ENCODE measurements at places on chromosomes 3 and 15. TPM values are rescaled to one million over a fixed set of nuclear protein-coding genes. Genes with fewer than 3 reads are reported as not detected.
A peak's percentile ranks its signal among the peaks of the same experiment; 100 is the strongest.

The SCN5A gene
- polyA plus RNA-seq: 0.54 TPM

The C3orf22 gene
- polyA plus RNA-seq: 0.25 TPM

The NEK10 gene
- 7.7 TPM for polyA plus RNA-seq

GRCh38 chr15:94047566-94047965, 183.8 kb upstream of the MCTP2 start:
- no peaks in the 10 kb centered on the region for H3K4me1 ChIP-seq
- H3K27ac ChIP-seq: no peak overlapping the region
- no peaks in the 10 kb centered on the region for H3K36me3 ChIP-seq

DNA sequence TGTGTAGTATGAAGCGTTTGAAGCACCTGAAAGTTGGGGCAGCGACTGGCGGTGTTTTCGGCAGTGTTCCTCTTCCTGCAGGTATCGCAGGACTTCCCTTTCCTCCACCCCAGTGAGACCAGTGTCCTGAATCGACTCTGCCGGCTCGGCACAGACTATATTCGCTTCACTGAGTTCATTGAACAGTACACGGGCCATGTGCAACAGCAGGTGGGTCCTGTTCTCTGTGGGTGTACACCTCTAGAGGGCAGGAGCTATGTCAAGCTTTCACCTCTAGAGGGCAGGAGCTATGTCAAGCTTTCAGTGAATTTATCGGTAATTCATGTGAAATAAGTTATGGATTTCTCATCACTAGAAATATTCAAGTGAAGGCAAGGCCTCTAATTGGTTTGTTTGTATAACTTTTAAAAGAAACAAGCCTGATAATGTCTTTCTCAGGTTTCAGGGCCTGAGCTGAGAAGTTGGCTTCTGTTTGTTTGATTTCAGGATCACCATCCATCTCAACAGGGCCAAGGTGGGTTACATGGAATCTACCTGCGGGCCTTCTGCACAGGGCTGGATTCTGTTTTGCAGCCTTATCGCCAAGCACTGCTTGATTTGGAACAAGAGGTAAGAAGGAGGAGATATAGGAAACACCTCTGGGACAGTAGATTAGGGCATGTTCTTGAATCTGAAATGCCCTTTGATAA, 5.3 kb downstream of the TUBGCP4 start:
- H3K36me3 ChIP-seq: peaks cover 34% of the 10 kb centered on the region
- H3K4me1 ChIP-seq: peaks cover 4% of the 10 kb centered on the region
- no peak overlapping the region for H3K4me3 ChIP-seq
- H3K27ac ChIP-seq: no peak overlapping the region

- no peak overlapping the region for H3K4me3 ChIP-seq
- H3K4me1 ChIP-seq: no peaks in the 10 kb centered on the region
- H3K36me3 ChIP-seq: no peaks in the 10 kb centered on the region
- no peak for DNase-seq
Measured at GRCh38 chr15:96703091-96703490, 372.6 kb downstream of the NR2F2 start.

DNA sequence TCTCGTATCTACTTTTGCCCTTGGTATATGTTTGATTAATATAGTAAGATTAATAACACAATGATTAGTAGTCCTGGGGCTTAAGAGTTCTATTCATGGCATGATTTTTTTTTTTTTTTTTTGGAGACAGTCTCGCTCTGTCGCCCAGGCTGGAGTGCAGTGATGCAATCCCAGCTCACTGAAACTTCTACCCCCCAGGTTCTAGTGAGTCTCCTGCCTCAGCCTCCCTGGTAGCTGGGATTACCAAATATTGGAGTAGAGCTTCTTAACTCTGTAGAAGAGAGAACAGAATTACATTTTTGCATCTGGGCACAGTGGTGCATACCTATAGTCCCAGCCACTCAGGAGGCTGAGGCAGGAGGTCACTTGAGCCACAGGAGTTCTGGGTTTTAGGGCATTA, 58.9 kb downstream of the RAB7A start:
- H3K27me3 ChIP-seq: no peaks in the 10 kb centered on the region
- no peak overlapping the region for H3K27ac ChIP-seq
- no peak overlapping the region for H3K4me3 ChIP-seq
- H3K4me1 ChIP-seq: peaks cover 15% of the 10 kb centered on the region
- DNase-seq: no peak

- no peaks in the 10 kb centered on the region for H3K4me1 ChIP-seq
- no peak overlapping the region for H3K4me3 ChIP-seq
- H3K27me3 ChIP-seq: no peaks in the 10 kb centered on the region
- H3K27ac ChIP-seq: peak overlapping the region; percentile 16
Measured at GRCh38 chr3:39207361-39208186, 15.2 kb upstream of the XIRP1 start.

GRCh38 chr3:31230425-31231223, 302.1 kb upstream of the STT3B start:
- H3K27ac ChIP-seq: no peak overlapping the region
- no peaks in the 10 kb centered on the region for H3K27me3 ChIP-seq
- H3K36me3 ChIP-seq: no peaks in the 10 kb centered on the region

DNA sequence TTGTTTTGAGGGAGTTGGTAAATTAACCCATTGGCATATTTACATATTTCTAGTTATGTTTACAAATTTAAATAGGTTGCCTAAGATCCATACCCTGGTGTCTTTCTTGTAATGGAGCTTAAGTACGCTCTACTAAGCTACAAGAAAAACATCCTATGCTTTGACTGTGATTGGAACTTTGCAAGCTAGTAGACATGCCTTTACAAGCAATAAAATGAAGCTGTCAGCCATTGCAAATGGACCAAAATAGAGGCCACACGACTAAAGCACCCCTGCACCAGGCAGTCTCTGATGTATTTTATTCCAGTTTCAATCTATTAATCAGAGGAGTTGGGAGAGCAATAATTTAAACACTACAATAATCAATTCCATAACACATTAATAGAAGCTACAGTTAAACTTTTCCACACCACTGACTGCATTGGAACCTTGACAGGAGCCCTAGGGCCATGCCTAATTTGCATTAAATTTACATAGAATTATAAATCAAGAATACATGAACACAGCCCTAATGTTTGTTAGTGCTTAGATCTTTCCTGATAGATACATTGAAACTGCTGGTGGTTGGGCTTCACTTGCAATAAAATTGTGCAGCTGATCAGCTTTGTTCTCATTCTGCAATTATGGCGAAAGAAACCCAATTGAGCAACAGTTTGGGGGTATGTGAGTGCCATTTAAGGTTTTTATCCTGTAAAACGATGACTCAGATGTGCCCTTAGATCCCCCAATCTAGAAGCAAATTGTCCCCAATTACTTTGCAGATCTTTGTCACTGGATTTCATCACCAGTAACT, 360.1 kb downstream of the LSAMP start:
- DNase-seq: no peak
- H3K27me3 ChIP-seq: no peaks in the 10 kb centered on the region
- H3K4me3 ChIP-seq: no peak overlapping the region

GRCh38 chr15:73388256-73388781, 19.6 kb upstream of the HCN4 start:
- H3K4me1 ChIP-seq: no peaks in the 10 kb centered on the region
- no peak overlapping the region for H3K27ac ChIP-seq
- H3K27me3 ChIP-seq: no peaks in the 10 kb centered on the region
- H3K4me3 ChIP-seq: no peak overlapping the region
- H3K36me3 ChIP-seq: no peaks in the 10 kb centered on the region

GRCh38 chr3:64271631-64272030, 46.4 kb upstream of the PRICKLE2 start:
- H3K36me3 ChIP-seq: no peaks in the 10 kb centered on the region
- peaks cover 8% of the 10 kb centered on the region for H3K4me1 ChIP-seq
- DNase-seq: no peak
- no peak overlapping the region for H3K27ac ChIP-seq
- no peak overlapping the region for H3K4me3 ChIP-seq
- H3K27me3 ChIP-seq: no peaks in the 10 kb centered on the region
